ENCODE measurements at places on chromosomes 2 and 18.

DNA sequence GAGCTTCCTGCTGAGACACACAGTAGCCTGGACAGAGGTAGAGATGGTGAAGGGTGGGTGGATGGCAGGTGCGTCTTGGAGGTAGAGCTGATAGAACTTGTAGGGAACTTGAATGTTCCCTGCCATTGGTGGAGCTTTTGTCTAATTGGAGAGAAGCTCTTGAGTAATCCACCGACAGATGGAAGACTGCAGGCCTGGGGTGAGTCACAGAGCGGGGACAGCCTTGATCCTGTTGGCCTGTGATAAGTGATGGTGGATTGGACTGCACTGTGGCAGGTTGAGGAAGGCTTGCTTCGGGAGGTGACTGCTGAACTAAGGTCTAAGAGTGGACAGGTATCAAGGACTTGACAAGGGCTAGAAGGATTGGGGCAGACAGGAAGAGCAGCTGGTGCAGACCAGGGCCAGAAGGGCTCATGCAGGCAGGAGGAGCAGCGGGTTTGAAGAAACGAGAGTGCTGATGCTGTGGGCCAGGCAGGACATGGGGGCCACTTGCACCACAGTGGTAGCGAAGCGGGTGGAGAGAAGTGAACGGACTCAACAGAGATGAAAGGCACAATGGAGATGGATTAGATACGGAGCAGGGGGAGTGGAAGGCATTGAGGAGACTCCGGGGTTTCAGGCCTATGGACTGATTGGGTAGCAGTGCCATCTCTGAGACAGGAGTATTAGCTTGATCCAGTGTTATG is 16.3 kb downstream of the CABLES1 start:
- DNase-seq = no peak

- DNase-seq = no peak
Measured at GRCh38 chr2:36789181-36789804, 92.8 kb downstream of the VIT start.

DNA sequence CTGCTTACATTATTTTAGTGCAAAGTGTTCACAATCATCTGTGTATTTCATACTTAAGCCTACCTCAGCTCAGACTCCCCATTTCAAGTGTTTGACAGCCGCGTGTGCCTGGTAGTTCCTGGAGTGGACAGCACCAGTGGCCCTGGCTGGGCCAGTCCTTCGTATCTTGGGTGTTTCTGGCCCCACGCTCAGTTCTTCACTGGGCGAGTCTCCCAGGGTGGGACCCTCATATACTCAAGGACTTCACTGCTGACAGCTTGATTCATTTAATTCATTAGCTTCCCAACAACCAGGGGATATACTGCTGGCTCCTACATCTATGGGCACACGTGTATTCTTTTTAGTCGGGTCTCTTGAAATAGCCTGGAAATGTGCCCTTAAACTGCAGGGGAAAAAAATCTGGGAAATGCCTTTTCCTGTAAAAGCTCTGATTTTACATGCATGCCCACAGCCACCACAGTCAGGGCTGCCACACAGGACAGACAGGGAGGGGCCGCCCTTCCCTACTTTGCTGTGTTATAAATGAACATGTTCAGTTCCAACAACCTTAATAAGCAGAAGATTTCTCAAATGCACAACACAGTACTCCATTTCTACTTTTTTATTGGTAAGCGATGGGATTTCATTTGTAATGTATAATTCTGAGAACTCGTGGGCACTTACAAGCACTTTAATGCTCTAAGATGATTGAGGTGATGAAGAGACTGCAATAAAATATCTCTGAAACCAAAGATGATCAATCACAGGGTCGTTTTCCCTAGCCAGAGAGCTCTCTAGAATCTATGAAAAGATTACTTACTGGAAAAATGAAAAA is 205.5 kb upstream of the REV1 start:
- no peak for DNase-seq

GRCh38 chr2:226882606-226883005 is 46.8 kb downstream of the RHBDD1 start:
- DNase-seq = no peak

DNA sequence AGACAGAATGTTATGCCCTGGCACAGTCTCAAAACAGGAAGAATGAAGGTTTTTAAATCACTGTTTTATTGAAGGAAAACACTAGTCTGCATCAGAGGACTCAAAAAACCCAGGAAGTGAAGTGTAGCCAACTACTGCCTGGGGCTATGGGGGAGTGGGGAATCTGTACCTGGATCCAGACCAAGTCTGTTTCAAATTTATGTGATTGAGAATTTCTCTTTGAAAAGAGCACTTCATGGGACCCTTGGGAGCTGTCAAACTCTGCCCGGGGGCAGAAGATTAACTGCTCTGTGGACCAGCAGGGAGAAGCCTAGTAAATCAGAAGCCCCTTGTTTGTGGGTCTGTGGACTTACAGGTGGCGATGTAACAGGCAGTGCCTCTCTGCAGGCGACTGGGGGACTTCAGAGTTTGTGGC is 45.3 kb upstream of the TANC1 start:
- DNase-seq = no peak

DNA sequence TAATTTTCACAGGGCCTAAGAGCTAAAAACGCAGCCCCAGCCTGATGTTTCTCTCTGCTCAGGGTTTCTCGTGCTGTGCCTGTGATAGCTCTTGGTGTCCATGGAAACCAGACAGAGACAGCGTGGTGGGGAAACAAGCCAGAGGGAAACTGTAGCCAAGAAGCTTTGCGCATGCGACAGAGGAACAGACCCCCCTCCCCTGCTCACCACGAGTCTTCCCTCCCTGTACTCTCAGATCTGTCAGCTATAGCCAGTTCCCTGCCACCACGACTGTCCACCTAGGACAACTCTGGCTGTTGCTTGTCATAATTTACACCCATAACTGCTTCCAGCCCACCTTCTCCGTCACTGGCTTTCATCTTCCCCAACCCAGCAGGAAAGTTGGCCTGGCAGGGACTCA is 13.2 kb upstream of the DNAJC27 start:
- no peak for DNase-seq

GRCh38 chr2:45040786-45041185 is 31.5 kb upstream of the SIX2 start:
- no peak for DNase-seq

DNA sequence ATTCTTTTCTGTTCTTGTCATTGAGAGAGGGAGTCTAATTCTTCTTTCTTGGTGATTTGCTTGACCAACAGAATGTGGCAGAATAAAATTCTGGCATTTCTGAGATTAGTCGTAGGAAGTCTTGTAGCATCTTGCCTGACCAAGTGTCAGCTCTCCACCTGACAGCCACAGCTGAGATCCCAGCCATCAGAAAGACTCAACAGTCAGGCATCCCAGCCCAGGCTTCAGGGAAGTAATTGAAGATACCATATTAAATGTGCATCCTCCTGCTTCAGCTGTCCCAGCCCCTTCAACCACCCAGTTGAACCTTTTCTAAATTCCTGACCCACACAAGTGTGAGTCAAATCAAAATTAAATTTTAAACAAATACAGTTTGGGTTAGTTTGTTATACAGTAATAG is 208.3 kb downstream of the PIK3C3 start:
- no peak for DNase-seq

DNA sequence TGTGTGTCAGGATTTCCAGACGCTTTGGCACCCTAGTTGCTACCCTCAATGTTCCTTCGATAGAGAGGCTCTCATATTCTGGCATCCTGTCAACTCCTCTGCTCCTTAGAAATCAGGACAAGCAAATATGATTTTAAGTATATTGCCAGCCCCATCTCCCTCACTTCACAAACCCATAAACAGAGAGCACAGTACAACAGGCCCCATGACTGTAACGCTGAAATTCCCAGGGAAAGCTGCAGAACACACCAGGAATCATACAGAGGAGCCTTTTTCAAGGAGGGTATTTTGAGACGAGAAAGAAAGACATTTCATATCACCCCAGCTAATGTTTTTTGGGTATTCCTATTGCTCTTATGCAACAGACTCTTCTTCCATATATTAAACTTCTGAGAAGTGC is 162.9 kb downstream of the NAPG start:
- DNase-seq = no peak

DNA sequence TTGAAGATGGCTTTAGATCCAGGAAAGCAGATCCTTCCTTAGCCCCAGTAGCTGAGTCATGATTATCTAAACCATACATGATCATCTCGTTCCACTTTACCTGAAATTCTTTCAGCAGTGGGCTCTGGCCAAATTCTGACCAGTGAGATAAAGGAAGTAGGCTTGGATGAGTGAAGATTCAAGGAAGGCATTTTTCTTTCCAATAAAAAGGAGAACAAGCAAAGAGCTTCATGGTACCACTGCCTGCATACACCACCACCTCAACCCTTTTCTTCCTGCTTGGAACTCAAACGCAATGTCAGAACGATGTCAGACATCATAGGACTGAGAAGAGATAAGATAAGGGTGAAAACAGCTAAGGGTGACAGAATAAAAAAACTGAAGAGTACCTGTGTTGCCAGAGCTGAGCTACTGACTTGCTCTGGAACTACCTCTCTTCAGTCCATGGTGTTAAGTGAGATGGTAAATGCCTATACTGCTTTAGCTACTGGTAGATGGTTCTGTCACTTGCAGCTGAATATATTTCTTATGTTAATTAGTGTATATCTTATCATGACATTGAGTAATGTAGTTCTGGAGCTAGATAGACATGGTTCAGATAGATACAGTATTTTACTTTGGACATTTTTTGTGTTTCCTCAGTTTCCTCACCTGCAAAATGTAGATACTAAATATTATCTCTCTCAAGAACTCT is 58.7 kb upstream of the ACVR1 start:
- no peak for DNase-seq

- DNase-seq = no peak
Measured at GRCh38 chr2:223050900-223051504, 988 bp upstream of the KCNE4 start.

DNA sequence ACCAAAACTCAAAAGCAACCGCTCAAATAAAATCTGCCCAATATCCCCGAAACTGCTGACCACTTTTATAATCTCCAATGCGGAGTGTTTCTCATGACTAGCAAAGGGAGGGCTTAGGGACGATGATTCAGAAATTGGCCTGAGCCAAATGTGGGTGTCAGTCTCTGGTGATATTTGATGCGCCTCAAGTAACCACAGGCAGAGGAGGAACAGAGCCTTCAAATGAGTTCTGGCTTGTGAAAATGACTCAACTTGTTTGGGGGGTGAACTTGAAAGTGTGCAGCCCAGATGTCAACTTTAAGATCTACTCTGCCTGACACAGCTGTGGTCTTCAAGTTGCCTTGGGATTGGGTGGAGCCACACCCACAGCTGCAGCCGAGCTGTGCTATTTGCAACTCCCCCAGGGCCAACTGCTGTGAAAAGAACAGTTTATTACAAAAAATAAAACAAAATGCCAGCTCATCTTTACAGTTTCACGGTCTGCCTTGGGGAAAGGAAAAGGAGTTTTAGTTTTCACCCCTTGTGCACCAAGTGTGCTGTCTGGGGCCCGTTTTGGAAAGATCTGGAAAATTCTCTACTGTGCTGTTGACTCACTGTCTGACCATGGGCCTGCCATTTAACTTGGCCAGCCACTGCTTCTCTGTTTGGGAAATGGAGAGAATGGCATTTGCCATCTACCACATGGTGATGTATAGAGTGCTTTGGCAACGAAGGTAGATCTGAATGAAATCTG is 222.1 kb downstream of the MTX2 start:
- DNase-seq = peak; percentile 24

GRCh38 chr18:75089748-75090327 is 119.1 kb downstream of the PTGR3 start:
- no peak for DNase-seq

- DNase-seq = no peak
Measured at GRCh38 chr18:9117980-9118841, 15.7 kb downstream of the NDUFV2 start.

DNA sequence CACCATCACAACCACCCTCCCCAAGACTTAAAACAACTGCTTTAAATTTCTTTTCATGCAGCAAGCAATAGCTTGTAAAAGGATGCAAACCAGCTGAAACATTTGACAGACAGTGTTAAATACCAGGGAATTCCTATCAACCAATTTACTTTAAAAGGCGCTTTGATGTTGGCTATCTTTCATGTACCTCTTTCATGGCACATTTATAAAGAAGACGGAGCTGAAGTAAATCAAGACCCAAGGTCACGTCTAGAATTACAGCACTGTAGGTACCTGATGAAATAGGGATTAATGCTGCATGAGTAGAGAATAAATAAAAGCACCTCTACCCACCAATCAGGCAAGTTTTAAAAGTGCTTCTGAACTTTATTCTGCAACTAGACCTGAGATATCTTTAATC is 78.9 kb downstream of the SRBD1 start:
- no peak for DNase-seq

DNA sequence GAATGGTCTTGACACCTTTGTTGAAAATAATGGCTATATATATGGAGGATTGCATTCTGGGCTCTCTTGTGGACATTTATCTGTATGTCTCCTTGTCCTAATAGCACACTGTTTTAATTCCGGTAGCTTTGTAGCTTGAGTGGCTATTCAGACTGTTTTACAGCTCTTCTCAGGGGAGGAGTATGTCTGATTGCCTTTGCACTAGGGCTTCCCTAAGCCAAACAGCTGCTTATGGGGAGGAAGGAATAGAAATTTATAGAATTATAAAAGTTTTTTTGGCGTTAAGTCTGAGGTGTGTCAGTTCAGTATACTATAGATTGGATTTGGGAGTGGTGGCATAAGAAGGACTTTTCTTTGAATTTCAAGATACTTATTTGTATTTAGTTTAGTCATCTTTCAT is 12.6 kb downstream of the SEH1L start:
- DNase-seq = no peak

- DNase-seq = no peak
Measured at GRCh38 chr18:29430416-29430815, 1253.5 kb upstream of the CDH2 start.

- DNase-seq = no peak
Measured at GRCh38 chr18:69408522-69408921, 7.8 kb downstream of the DOK6 start.

GRCh38 chr2:152384992-152385391 is 50.0 kb downstream of the FMNL2 start:
- no peak for DNase-seq

GRCh38 chr2:133657591-133657990 is 89.3 kb upstream of the NCKAP5 start:
- DNase-seq = no peak

- DNase-seq = no peak
Measured at GRCh38 chr2:229665158-229665557, 49.2 kb downstream of the DNER start.

DNA sequence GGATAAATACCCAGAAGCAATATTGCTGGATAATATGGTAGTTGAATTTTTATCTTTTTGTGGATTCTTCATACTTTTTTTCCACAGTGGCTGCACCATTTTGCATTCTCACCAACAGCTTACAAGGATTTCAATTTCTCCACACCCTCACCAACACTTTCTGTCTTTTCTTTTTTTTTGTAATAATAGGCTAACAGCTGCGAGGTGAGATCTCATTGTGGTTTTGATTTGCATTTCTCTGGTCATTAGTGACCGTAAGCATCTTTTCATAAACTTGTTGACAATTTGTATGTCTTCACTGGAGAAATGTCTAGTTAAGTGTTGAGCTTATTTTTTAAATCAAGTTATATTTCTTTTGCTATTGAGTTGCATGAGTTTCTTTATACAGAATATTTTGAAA is 17.6 kb upstream of the SLC9A2 start:
- DNase-seq = no peak
